A549 treated with ZK216348 at 1 μM for 4 hours (cell line): ENCODE measurements at places on chromosomes 5 and 9. TPM values are rescaled to one million over a fixed set of nuclear protein-coding genes. Genes with fewer than 3 reads are reported as not detected.

The IRX1 gene
- not detected in 5 replicates for total RNA-seq

The DOCK8 gene
- 0.23 to 1.0 TPM (median 0.40 TPM) in 5 replicates for total RNA-seq

The TSSK1B gene
- total RNA-seq: not detected in 5 replicates

The CORO2A gene
- 0.65 to 1.2 TPM (median 1.0 TPM) in 5 replicates for total RNA-seq

The MINAR2 gene
- total RNA-seq: not detected in 5 replicates

The PRR7 gene
- total RNA-seq: 12.4 to 41.6 TPM (median 34.4 TPM) in 5 replicates

The JAKMIP2 gene
- total RNA-seq: not detected in 5 replicates

The PCDHB3 gene
- total RNA-seq: 0.09 TPM in 1 of 5 replicates, not detected in the others

The NOTCH1 gene
- total RNA-seq: 5.0 to 13.7 TPM (median 12.6 TPM) in 5 replicates

The SLC46A2 gene
- not detected in 5 replicates for total RNA-seq

The SELENOP gene
- 0.14 to 0.61 TPM (median 0.40 TPM) in 3 of 5 replicates, not detected in the others for total RNA-seq

The CDKN2B-AS1 gene
- not detected in 5 replicates for total RNA-seq

The ANKRD20A1 gene
- total RNA-seq: 0.60 to 1.8 TPM (median 1.3 TPM) in 5 replicates

The NSUN2 gene
- total RNA-seq: 89.4 to 96.8 TPM (median 93.5 TPM) in 5 replicates

The GPR150 gene
- total RNA-seq: 0.11 to 0.15 TPM (median 0.12 TPM) in 3 of 5 replicates, not detected in the others

The RUFY1 gene
- 28.6 to 34.3 TPM (median 31.0 TPM) in 5 replicates for total RNA-seq

The LCN15 gene
- total RNA-seq: 0.26 TPM in 1 of 5 replicates, not detected in the others

The GABRP gene
- total RNA-seq: not detected in 5 replicates

The SPATA31A3 gene
- not detected in 5 replicates for total RNA-seq
